ENCODE measurements at places on chromosomes 2 and 18.

GRCh38 chr2:234219046-234219310 lies 168.5 kb downstream of the SPP2 start:
- DNase-seq: no peak

DNA sequence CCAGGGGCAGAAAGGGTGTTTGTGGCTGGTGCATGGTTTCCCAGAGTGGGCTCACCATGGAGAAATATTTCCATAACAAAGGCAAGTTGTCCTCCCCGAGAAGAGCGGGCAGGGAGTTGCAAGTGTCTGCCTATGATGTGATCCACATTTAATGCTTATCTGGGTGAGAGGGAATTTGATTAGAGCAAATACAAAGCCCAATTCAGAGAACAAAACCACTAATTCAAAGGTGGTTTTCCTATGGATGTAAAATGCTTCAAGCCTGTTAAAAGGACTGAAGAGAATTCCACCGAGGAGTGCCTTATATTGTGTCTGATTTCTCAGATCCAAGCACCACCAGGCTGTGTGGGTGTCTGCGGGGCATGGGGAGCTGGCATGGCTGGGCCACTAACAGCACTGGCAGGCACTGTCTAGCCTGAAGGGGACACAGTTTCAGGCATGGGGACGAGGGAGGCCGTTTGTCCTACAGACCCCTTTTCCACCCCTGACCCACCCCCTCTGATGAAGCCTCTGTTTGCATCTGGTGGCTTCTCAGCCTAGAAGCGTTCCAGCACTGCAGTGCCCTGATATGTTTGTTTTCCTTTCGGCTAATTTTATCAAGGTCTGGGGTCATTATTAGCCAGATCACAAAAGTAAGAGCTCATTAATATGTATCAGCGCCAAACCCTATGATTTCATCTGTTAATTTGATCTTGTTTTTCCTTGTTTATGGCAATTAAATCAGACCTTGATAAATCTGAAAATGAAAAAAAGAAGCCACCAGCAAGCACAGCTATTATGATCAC lies 357.3 kb downstream of the HRH4 start:
- DNase-seq: no peak

GRCh38 chr18:53756610-53756972 lies 467.9 kb downstream of the MBD2 start:
- DNase-seq: no peak

DNA sequence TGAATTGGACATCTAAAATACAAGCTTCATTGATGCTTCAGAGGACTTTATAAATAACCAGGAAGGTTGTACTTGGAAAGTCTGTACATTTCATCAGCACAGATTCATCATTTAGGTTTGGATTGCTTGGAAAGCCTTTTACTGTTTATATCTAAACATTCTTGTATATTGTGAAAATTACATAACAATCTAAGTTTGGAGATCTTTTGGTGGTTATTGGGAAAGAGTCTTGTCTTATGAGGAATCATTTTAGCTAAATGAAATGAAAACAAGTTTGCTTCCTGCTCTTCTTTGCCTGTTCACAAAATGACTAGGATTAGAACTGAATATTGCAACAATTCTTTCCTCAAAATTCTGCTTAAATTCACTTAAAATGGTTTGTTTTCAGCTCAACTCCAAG lies 79.3 kb downstream of the ABI2 start:
- no peak for DNase-seq

DNA sequence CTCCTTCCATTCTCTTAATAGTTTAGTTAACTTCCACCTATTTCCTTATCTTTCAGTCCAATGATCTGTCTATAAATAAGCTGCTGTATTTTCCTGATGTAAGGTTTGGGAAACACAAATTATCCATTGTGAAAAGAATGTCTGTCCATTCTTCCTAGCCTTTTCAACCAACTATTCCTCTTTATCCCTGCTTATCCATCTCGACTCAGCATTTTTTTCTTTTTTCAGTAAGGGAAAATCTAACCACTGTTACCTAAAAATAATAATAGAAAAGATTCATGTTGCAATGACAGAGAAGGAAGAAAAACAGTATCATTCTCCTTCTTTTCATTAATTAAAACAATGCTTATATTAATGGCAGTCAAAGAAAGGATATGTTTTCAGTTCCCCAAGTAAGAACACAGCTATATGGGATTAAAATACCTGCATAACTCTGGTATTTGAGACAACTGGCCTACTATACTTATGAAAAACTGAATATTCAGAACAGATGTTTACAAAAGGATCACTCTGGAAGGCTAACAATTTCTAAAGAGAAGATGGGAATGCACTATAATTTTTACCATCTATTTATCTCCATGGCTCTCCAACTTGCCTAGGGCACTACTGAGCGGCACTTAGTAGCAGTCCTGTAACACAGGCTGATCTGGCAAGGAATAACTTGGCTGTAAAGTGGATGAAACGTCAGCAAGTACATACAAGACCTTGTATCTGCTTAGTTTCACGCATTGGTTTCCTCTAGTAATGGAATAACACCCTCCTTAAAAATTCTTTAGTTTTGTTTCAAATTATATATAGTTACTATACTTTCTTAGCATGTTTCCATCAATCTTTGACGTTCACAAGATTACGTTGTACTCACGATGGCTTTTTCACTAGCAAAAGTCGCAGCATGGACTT lies 57.2 kb downstream of the RTTN start:
- no peak for DNase-seq

DNA sequence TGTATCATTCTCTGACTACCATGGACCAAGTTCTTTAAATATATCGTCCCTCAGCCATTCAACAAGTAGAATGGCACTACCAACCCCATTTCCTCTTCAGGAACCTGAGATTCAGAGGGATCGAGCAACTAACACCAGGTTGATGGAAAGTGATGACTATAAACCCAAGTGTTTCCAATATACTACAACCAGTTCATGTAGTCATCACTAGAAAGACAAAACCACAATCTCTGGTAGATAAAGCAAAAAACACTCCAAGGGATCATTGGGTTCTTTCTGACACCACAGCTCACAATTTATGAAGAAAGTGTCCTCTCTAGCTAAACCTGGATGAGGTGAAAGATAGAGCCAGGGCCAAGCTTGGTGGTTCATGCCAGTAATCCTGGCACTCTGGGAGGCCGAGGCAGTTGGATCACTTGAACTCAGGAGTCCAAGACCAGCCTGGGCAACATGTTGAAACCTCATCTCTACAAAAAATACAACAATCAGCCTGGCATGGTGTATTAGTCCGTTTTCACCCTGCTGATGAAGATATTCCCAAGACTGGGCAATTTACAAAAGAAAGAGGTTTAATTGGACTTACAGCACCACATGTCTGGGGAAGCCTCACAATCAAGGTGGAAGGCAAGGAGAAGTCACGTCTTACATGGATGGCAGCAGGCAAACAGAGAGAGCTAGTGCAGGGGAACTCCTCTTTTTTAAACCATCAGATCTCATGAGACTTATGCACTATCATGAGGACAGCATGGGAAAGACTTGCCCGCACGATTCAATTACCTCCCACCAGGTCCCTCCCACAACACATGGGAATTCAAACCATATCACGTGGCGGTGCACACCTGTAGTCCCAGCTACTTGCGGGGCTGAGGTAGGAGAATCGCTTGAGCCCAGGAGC lies 2.2 kb downstream of the CD226 start:
- no peak for DNase-seq

DNA sequence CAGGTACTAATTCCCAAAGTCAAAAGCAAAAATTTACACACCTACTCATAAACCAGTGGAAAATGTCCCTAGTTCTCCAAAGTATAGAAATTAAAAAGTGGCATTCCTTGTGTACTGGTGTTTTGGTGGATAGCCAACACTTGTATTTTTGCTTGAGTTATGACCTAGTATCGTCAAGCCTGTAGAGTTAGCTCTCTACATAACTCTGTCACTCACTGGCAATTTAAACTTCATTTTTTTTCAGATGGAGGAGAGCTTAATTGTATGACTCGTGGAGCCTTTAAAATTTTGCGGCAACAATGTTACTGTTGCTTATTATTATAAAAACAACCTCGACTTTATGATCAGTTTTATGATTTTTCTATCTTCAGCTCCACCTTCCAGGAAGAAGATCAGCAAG lies 58.7 kb downstream of the ITGB6 start:
- no peak for DNase-seq

- no peak for DNase-seq
These were observed 133.3 kb upstream of the UNC80 start for GRCh38 chr2:209638346-209638745.

GRCh38 chr2:48169141-48169592 lies 262.9 kb upstream of the FBXO11 start:
- DNase-seq: no peak

DNA sequence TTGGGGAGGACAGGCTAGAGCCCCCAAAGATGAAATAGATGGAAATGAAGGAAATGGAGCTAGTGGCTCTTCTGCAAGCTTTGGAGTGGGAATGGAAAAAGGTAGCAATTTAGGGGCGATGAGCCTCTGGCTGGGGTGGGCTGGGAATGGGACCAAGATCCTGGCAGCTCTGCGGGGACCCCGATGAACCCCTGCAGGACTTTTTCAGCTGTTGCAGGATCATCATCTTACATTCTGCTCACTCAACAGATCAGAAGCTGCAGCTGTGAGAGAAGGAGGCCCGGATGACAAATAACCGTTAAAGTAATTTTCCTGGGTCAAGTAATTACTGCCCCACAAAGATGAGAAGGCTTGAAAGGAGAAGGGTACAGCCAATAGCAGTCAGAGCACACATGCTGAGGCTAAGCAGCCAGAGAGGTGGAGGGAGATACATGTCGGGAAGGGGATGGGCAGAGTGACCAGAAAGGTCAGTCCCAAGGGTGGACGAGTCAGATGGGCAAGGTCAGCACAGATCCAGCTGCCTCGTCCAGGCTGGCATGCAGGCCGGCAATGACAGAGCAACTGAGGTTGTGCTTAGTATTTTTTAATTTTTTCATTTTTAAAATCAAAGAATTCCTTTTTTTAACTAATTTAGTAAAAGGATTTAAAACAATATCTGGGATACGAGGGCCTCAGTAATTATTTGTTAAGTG lies 245.0 kb upstream of the RAB6C start:
- no peak for DNase-seq

DNA sequence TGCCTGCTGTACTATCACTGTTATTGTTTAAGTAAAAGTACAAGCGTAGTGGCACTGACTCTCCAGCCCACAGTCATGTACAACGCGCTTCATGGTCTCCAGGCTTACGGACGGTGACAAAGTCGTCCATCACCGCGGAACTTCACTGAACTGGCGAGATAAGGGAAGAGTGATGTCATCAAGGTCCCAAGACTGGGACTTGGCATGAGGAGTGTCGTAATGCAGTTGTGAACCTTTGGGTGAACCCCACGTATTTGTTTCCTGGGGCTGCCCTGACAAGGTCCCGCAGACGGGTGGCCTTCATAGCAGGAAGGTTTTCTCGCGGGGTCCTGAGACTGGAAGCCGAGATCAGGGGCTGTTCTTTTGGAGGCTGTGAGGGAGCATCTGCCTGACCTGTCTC lies 17.3 kb downstream of the NFATC1 start:
- no peak for DNase-seq
